Activated T-cell treated with anti-CD3 and anti-CD28 coated beads, Interleukin-2, amount 50 U/mL, for 72 hours (primary cell): ENCODE measurements at places on chromosomes 1 and 21.

- no peak for DNase-seq
These were observed 76.5 kb downstream of the GALNT2 start for GRCh38 chr1:230143534-230143933.

DNA sequence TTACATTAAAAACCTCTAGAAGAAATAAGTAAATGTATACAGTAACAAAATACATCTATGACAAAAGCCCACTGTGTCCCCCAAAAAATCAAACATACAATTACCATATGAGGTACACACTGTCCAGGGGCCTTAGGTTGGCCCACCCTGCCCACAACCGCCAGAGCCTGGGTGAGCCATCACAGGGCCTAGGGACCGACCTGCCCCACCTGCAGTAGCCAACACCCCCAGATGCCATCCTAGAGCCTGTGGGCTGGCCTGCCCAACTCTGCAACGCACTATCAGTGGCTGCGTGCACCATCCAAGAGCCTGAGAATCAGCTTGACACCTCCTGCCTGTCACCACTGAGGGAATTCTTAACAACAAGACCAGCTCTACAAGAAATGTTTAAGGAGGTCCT is 39.0 kb downstream of the FAF1 start:
- no peak for DNase-seq

- DNase-seq, result peak; percentile 55
These were observed 12.9 kb upstream of the FYB2 start for GRCh38 chr1:56831871-56832693.

- DNase-seq, result no peak
These were observed 28.3 kb downstream of the BACH1 start for GRCh38 chr21:29326914-29327554.

GRCh38 chr1:68101829-68102228 is 51.4 kb upstream of the DIRAS3 start:
- no peak for DNase-seq

DNA sequence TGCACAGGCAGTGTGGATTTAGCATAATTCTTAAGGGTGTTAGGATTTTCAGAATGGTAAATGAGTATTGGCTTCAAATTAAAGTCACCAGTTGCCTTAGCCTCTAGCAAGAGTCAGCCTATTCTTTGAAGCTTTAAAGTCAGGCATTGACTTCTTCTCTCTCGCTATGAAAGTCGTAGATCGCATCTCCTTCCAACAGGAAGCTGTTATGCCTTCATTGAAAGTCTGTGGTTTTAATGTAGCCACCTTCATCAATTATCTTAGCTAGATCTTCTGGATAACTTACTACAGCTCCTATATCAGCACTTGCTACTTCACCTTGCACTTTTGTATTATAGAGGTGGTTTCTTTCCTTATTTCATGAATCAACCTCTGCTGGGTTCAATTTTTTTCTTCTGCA is 320.2 kb downstream of the PTPRC start:
- DNase-seq, result no peak

GRCh38 chr1:178388418-178389145 is 108.2 kb downstream of the CLEC20A start:
- DNase-seq, result no peak

DNA sequence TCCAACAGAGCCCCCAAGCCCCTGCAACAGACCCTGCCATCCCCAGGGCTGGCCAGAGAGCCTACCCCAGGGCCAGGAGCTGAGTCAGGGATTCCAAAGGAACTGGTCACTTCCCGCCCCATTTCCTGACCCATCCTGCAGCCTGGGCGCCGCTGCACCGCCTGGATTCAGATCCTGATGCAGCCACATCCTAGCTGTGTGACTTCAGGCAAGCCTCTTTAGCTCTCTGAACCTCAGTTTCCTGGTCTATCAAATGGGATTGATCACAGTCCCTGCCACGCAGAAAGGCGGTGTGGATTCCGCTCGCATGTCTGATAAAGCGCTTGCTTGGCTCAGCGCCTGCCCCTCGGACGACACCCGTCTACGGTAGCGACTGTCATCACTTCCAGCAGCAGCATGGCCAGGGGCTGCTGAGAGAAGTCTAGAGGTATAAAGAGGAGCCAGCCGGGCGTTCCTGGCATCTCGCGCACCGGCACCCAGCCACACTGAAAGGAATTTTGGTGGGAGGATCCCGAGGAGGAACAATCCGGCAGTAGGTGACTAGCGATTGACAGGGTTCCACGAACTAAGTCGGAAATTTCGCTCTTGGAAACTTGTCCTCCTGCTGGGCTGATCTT is 10.1 kb downstream of the EPHA2 start:
- no peak for DNase-seq

GRCh38 chr1:95409276-95409675 is 175.3 kb downstream of the RWDD3 start:
- no peak for DNase-seq

DNA sequence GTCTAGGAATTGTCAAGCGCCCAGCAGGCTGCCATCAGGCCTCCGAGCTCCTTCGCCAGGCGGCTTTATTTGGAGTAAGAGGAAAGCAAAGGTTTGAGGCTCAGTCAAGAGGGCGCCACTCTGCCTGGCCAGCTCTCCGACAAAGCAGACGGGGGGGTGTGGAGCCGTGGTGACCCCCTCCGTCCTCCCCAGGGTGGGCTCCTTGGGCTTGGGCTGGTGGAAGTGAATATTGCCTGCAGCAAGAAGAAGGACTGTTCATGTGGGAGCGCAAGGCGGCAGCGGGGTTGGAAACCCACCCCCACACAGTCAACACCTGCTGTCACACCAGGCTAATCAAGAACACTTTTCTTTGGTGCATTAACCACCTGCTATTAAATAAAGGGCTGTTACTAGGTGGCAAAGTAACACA is 14.6 kb downstream of the EPHX1 start:
- DNase-seq, result no peak

- no peak for DNase-seq
These were observed 40.6 kb upstream of the CLIC4 start for GRCh38 chr1:24704411-24705259.

- DNase-seq, result no peak
These were observed 75.6 kb upstream of the CNTN2 start for GRCh38 chr1:204967451-204967850.

DNA sequence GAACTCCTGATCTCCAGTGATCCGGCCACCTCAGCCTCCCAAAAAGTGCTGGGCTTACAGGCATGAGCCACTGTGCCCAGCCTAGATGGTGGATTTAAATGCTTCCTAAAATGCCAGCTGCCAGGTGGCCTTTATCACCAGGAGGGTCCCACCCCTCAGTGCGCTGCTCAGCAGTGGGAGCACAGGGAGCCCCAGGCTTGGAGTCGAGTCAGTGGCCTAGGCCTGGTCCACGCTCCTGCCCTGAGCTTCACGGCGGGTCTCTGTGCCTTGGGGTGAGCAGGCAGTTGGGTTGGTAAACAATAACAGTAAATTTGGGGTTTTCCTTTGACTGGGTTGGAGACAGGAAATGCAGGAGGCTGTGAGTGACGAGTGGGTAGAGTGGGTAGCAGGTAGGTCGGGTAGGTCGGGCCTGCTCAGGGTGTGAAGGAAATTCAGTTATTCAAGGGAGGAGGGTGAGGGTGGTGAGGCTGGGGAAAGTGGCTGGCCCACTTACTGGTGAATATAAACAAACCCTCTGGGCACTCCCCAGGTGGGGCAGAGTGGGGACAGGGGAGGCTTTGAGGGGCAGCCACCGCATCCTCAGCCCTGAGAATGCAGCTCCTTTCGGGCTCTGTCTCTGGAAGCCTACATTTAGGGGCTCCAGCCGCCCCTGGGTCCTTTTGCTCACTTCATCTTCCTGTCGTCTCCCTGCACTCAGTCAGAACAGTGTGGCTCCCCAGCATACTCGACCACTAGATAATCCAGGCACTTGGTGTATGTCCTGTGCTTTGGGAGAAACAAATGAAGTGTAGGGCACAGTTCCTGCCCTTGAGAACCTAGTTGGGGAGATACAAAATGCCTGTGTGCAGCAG is 33.5 kb upstream of the IL19 start:
- DNase-seq, result peak; percentile 39

GRCh38 chr1:153769221-153769620 is 6.0 kb upstream of the SLC27A3 start:
- no peak for DNase-seq

DNA sequence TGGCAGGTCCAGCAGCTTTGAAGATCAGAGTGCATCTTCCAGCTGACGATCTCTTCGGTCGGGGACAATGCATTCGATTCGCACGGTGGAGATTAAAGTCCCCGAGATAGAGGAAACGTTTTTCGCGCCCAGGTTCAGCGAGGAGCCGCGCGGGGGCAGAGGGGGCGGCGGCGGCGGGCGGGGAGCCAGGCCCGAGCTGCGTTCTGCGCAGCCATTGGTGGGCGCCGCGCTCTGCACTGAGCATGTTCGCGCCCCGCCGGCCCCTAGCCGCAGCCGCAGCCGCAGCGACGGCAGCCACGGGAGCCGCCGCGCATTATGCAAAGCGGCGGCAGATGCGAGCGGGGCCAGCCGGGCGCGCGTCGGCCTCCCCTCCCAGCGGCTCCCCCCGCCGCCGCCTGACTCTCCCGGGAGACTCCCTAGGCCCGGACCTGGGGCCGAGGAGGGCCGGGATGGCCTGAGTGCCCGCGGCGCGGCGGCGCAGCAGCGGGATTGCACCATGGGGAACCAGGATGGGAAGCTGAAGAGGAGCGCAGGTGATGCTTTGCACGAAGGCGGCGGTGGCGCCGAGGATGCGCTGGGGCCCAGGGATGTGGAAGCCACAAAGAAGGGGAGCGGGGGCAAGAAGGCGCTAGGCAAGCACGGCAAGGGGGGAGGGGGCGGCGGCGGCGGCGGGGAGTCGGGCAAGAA is at the start of gene FMN2:
Gene FMN2 (plus strand): TSS at position 270 of the 687 bp plus-strand sequence. CDS start 227 bp downstream, at position 497.
- DNase-seq, result peak; percentile 12

GRCh38 chr21:46429754-46430681 is 28.7 kb upstream of the DIP2A start:
- no peak for DNase-seq

- no peak for DNase-seq
These were observed 219.0 kb upstream of the POU3F1 start for GRCh38 chr1:38265293-38266196.

DNA sequence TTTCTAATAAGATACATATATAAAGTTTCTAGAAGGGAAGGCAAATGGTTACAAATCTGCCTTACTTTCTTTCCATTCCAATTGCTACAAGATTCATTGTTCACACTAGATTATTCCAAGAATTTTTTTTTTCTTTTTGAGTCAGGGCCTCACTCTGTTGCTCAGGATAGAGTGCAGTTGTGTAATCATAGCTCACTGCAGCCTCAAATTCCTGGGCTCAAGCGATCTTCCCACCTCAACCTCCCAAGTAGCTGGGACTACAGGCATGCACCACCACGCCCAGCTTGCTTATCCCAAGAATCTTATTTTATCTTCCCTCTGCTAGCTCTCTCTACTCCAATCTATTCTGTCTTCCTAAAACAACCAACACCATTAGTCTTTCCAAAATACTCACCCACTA is 81.8 kb downstream of the KIAA0319L start:
- DNase-seq, result no peak

DNA sequence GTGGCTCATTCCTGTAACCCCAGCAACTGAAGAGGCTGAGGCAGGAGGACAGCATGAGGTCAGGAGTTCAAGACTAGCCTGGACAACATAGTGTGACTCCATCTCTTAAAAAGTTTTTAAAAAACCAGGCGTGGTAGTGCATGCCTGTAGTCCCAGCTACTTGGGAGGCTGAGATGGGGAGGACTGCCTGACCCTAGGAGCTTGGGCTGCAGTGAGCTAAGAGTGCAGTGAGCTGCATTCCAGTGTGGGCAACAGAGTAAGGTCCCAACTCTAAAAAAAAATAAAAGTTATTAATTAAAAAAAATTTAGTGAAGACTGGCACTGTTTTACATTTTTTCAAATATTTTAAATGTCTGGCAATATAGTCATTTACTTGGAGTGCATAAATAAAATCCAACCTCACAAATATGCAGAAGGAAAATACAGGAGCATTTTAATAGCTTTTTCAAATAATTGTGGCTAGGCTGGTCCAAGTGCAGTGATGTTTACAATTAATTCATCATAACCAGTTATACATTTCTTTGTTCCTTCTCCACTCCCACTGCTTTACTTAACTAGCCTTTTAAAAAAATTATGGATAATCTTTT is 10.8 kb downstream of the ZBTB8OS start:
- no peak for DNase-seq

DNA sequence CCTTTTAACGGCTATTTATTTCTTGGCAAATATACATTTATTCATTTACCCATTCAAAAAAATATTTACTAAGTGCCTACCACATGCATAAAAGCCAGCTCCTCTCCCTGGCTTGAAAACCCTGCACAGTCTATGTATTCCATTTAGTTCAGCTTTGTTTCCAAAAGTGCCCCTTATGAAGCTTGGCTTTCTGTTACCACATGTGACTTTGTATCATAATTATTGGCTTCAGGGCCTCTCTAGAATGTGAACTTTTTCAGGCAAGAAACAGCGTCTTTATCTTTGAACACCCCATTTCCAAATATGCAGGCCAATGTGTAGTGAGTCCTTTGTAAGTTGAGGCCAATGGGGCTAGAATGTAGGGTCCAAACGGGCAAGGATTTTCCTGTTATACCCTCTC is 69.4 kb downstream of the CACHD1 start:
- no peak for DNase-seq

DNA sequence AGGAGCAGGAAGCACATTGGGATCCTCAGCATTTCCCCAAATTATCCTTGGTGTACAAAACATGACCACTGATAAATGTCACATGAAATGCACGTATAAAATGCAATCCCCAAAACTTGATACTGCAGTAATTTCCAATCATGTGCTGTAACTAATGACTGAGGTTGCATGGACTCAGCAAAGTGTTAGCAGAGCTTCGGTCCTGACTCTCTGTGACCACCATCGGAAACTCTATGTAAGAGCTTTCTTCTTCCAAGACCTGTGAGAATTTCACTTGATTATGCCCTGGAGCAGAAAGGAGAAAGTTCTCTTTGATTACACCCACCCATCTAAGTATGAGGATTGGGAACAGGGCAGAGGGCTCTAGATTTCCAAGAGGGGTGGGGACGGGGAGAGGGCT is 908 bp downstream of the CD53 start:
- DNase-seq, result peak; percentile 28

DNA sequence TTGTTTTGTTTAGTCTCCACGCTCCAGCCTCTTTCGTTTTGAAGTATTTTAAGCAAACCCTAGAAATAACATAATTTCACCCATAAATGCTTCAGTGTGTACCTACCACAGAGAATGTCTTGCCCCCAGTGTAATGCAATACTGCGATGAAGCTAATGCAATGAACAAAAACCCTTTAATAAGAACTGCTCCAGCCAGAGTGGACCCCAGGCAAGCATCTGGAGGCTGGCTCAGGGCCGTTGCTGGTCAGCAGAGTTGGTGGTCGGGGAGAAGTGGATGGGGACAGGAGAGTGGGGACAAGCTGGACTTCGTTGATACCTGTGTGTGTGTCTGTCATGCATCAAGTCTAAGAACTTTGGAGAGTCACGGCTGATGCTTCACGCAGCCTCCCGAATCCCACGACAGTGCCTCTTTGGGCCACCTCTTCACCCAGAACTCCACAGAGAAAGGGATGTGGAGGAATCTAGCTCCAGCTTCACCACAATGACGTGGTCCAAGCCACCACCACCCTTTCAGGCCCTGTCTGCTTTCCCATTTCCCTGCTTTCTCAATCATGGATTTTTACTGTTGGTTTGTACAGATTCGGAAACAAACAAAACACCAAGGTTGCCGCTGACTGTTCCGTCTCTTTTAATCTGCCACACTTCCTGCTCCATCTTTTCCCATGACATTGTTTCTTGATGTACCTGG is 108.6 kb upstream of the ERRFI1 start:
- no peak for DNase-seq

GRCh38 chr1:186165303-186165702 is 209.8 kb downstream of the TPR start:
- no peak for DNase-seq

- peak; percentile 36 for DNase-seq
These were observed at the start of gene SHISA4 for GRCh38 chr1:201888282-201889089. Gene SHISA4 (plus strand): TSS chr1:201888898. CDS start chr1:201888995, 97 bp downstream.

- peak; percentile 60 for DNase-seq
These were observed 25.7 kb downstream of the PRMT2 start for GRCh38 chr21:46661211-46661625.
